ENCODE measurements at places on chromosomes 6 and 20.

- DNase-seq, result no peak
These were observed 57.2 kb downstream of the LYRM4 start for GRCh38 chr6:5203546-5203945.

GRCh38 chr6:119587537-119587936 is 238.0 kb upstream of the MAN1A1 start:
- DNase-seq, result no peak

DNA sequence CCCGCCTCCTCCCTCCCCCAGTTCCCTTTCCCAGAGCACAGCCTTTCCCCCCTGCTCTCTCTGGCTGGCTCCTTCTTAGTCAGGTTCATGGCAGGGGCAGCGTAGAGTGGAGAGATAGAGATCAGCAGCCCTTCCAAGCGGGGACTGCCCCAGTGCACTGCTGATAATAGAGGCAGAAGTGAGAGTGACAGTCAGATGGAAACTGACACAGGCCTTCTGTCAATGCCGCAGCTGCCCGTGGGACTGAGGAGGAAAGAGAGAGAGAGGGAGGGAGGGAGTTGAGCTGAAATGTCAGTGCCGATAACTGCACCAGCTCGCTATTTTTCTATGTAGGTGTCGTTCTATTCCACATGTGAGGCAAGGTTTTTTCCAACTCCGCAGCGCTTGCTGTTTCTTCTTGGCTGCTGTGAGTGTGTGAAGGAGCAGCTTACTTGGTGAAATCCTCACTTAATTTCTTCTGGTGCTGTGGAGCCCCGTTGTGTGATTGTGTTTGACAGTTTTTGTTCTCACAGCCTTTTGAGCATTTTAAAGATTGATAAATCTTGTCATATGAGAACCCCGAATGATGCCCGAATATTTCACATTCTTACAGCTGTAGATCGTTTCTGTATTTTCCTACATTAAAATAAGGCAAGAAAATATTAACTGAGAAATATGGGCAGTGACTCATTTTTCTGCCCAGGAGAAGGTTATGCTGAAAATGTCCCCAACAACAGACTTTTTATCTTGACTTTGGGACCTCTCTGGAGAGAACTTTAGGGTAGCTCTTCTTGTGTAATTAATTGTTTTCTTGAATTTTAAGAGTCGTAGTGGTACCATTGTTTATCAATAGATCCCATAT is 386.4 kb upstream of the MMS22L start:
- DNase-seq, result peak; percentile 5

GRCh38 chr20:32877507-32877906 is 18.8 kb downstream of the EFCAB8 start:
- DNase-seq, result no peak
